Right ventricle myocardium superior (tissue), 1 donor: ENCODE measurements at places on chromosomes 3 and 15. TPM values are rescaled to one million over a fixed set of nuclear protein-coding genes. Genes with fewer than 3 reads are reported as not detected.

DNA sequence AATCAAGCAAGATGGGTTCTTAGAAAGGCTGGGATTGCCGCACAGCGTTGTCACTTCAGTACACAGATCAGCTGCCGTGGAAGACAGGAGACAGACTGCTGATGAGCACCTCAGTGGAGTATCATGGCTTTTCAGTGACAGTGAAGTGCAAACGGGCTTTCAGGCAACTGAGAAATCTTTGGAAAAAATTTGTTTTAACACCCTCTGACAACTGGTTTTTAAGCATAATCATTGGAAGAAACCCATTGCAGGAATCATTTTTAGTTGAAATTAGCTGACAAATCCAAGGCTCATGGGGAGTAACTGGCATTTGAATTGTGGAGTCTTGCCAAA is 418.8 kb downstream of the OTOL1 start:
- DNase-seq, result no peak

- no peak for DNase-seq
Measured at GRCh38 chr15:61545763-61546162, 316.7 kb upstream of the RORA start.

The COL7A1 gene
- total RNA-seq, result 16.1 TPM

DNA sequence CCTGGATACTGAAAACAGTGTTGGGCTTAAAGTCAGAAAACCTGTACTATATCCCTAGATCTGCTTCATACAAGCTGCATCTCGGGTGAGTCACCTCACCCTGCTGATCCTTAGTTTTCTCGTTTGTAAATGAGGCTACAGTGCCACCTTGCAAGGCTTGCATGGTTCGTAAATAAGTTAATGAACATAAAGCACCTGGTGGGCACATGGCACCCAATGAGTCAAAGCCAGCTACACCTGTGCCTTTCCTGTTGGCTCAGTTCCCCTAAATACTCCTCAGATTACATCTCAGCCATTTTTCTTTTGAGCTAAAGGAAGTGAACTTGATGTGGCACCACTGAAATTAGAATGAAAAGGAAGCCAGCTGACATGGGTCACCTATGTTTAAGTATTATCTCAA is 26.5 kb downstream of the RTP1 start:
- no peak for DNase-seq

GRCh38 chr3:191263365-191263764 is 64.3 kb downstream of the OSTN start:
- no peak for DNase-seq

DNA sequence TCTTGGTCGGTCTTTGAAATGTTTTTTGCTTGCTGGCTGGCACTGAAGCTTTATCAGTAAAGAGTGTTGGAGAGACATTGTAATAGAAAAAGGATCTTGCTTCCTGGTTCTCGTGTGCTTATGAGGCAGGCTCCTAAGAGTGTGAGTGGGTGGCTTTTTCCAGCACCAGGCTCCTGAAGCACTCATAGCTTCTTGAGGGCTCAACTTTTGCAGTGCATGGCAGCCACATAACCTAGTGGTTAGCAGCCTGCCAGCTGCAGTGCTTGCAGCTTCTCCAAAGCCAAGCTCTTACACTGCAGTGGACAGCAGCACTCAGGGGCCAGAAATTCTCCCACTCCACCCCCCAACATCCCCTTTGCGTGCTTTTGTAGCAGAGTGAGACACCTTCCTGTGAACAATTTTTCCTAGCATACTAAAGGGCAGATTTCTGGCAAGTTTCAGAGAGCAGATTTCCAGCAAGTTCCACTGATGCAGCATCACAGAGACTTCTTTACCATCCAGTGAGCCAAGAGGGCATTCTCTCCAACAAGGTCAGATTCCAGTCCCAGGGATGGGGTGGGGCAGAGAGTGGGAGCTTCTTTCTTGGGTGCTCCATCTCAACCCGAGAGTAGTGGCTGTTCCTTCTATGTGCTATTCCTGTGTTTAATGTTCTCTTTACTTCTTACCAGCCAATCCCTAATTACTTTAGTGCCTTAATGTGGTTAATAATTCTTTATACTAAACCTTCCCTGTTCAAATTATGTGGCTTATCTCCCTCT is 15.8 kb upstream of the ARHGEF26 start:
- DNase-seq, result no peak
